ENCODE measurements at places on chromosomes 11 and 22.
A peak's percentile ranks its signal among the peaks of the same experiment; 100 is the strongest.

DNA sequence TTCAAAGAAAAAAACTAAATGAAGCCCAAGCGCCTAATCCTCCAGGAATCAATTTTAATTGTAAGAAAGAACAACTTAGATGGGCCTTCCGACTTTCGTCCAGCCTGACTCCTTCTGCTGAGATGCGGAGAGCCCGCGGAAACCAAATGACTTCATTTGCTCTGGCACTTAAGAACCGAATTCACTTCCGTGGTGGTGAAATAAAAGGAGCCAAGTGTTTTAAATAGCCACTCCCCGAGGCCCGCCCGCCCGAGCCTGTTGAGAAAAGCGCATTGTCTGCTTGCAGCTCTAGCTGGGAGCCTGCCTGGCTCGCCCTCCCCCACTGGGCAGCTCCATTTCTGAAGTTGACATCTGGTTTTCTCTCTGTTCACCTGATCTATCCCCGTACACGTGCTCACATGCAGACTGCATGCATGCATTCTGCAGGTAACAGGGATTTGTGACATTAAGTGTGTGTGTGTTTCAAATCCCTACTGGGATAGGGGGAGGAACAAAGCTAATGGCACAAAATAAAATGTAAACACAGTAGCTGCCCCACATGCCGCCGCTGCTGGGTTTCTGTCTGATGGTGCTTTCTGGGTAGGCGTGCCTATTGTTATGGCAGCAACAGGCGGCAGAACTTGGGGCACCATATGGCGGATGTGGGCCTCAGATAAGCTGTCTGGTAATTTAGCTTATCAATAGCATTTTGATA is 6.2 kb downstream of the TEAD1 start:
- DNase-seq, result peak; percentile 32

DNA sequence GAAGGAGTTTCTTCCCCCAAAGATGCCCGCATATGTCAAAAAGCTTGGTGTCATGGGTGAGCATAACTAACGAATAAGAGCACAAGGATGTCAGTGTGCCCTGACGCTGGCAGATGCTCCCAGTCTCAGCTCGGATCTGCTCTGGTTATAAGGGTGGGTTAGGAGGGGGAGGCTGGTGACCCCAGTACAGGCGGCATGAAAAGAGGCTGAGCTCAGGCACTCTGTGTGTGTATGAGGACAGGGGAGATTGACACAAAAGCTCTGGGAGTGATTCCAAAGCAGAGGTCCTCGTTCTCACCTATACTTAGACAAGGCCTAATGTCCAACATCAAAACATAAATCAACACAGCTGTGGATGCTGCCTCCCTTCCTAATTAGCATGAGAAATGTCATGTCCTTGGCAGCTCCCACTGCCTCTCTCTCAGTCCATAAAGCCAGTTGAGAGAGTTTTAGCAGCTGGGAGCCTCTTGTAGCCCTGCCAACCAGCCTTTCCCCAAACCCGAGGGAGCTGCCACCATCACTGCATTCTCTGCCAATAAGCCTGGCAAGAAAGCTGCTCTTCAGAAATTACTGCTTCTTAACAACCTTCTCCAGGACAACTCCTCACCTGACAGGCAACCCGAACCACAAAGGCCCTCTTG is 59.8 kb downstream of the SC5D start:
- no peak for DNase-seq

- DNase-seq, result no peak
Measured at GRCh38 chr11:90135016-90135415, 553 bp downstream of the NAALAD2 start.

GRCh38 chr22:24510637-24511625 is 15.8 kb downstream of the UPB1 start:
- peak; percentile 95 for DNase-seq

GRCh38 chr22:25661073-25661472 is 80.9 kb upstream of the MYO18B start:
- no peak for DNase-seq

DNA sequence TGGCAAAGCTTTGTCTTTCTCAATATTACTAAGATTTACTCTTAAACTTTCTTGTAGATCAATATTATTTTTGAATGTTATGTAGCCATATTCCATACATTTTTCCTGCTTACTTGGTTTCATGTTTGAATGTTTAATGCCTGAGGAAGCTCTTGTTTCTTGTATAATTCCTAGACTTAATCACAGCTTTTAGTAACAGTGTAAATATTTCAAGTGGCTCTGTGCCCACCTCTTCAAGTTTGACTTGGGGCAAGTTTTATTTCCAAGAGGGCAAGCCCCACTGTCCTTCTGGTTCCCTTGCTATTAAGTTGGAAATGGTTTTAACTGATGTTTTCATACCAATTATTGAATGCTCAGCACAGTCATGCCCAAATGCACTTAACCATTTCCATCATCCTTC is 1004.1 kb downstream of the OPCML start:
- no peak for DNase-seq

- no peak for DNase-seq
Measured at GRCh38 chr11:119789766-119790407, 60.9 kb upstream of the NECTIN1 start.

DNA sequence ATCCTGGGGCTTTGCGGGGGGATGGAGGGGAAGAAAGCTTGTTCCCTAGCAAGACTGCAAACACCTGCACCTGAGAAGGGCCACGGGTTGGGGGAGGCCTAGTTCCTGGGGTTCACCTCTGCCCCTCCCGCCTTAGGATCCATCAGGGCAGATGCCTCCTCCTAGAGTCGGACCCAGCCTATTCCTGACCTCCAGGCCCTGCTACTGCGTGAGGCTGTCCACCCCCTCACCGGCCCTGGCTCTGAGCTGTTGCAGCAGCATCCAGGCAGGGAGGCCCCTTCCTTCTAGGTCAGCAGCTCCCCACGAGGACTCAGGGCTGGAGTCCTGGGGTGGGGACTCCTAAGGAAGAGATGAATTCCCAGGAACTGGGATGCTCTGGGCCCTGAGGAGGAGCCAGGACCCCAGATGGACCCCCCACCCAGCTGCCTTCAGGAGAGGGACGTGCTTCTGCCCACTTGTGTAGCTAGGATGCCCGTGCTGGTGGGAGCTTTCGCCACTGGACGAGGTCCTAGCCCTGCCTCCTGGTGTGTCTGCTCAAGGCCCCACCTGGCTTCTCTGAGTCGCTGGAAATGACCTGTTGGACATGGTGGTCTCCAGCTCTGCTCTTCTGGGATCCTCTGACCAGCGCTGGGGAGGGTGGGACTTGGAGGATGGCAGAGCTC is 10.3 kb downstream of the MRGPRF start:
- no peak for DNase-seq

DNA sequence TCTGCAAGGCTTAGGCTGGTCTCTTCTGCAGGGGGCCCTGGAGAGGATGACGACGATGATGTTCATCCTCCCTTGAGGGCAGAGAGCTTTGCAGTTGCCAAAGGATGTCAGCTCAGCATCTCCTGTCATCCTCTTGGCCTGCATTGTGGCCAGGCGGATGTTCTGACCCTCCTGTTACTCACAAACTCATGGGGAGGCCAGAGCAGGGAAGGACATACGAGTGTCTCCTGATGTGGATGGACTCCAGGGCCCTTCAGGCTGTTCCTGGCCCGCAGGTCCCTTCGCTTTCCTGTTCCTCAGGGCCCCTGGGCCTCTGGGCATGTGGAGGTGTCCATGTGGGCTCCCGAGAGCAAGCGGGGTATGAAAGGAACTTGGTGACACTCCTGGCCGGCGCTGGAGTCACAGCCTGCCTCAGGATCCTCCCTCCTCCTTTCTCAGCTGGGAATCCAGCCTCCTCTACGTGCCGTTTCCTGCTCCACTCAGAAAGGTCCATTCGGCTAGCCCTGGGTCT is 8.5 kb downstream of the ADORA2A start:
- DNase-seq, result no peak

- no peak for DNase-seq
Measured at GRCh38 chr11:108790501-108791299, 125.8 kb downstream of the DDX10 start.

DNA sequence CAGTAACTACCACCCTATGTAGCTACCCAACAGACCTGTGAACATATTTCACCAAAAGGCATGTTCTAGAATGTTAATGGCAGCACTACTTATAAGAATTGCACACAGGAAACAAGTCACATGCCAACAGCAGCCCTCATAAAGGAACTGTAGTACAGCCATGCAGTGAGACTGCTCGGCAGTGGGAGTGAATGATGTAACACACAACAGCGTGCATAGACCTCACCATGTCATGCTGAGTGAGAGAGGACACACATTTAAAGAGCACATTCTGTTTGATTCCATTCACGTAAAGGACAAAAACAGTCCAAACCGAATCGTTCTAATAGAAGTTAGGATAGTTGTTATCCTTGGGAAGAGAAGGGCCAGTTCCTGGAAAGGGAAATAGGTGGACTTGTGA is 27.2 kb upstream of the KIRREL3 start:
- no peak for DNase-seq

DNA sequence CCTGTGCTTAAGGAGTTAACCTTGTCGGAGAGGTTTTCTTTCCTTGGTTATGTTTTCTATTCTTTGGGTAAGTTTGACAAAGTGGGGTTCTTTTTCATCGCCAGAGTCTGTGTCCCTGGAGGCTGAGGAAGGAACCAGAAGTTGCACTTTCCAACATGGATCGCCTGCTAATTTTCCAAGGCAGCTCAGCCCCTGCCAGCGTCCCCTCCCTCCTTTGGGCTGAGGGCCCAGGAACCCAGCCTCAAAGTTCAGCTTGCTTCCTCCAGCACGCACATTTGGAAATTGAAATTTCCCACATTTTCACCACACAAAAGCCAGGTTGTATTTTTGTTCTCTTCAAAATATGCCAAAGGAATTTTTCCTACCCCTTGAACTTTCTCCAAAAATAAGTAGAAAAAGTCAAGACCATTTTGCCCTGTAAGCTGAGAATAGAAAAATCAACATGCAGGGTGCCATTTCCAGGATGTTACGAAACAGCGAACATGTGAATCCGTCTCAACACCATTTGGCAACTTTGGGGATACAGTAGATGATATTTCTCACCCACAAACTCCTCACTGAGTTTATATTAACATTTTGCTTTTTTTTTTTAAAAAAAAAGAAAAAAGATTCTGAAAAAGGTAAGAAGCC is 343.5 kb downstream of the TENM4 start:
- DNase-seq, result no peak

All from OCI-M1 (cell line).